ENCODE measurements at places on chromosomes 12 and 14.
A peak's percentile ranks its signal among the peaks of the same experiment; 100 is the strongest.

- DNase-seq = peak; percentile 3
Observed at GRCh38 chr12:111942557-111942956, 70.4 kb downstream of the TMEM116 start.

DNA sequence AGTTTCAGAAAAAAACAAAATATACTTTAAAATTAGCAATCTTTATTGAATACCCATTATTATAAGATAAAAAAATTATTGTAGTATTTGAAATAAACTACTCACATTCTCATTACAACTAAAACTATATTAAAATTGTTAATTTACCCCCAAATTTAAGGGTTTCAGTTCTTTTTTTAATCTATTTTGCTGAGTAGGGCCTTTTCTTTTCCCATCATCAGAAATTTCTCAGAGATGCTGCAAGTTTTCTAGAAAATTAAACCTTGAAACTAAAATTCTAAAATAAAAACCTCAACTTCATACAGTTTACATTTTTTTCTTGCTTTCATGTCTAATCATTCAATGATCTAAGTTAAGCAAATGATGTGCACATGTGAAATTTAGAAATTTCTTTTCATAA lies 10.1 kb downstream of the ARMH4 start:
- DNase-seq = no peak

DNA sequence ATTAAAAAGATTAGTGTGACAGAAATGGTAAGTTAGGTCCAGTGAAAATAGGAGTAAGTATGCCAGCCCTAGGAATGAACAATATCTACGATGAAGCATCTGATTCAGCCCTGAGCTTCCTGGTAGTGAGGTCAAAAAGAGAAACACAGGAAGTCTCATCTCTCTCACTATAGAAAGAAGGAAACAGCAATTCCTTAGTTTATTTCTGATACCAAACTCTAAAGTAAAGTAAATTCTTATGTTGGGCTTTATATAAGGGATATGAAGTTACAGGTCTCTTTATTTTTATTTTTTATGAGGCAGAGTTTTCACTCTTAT lies 76.7 kb upstream of the RFLNA start:
- peak; percentile 45 for DNase-seq

DNA sequence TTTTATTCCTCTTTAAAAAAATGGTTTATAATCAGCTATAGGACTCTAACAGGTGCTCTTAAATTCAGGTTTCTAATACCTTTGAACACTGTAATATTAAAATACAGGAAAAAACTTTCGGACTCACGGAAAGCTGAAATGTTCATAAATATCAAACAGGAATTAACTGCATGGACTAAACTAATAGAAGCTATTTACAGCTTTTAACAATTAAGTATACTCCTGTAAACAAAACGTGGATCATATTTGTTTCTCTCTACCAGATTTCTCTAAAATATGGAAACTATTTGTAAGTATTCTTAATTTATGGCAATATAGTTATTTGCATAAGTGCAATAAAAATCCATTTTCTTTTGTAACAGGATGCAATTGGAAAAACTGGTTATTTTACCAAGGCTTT lies 108.9 kb upstream of the RESF1 start:
- DNase-seq = no peak

DNA sequence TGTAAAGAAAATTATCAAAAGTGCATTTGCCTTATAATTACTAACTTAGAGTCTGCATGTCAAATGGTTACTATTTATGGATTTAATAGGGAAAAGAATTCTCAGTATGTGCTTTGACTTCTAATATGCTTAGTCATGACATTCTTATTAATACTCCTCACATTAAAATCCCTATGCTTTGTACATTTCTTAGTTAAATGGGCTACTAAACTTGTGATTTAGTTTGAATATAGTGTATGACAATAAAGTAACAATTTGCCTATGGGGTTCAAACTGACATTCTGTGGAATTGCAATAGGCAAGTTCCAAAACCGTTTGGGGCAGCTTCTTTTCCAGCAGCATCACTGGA lies 361.9 kb upstream of the TMTC1 start:
- no peak for DNase-seq

DNA sequence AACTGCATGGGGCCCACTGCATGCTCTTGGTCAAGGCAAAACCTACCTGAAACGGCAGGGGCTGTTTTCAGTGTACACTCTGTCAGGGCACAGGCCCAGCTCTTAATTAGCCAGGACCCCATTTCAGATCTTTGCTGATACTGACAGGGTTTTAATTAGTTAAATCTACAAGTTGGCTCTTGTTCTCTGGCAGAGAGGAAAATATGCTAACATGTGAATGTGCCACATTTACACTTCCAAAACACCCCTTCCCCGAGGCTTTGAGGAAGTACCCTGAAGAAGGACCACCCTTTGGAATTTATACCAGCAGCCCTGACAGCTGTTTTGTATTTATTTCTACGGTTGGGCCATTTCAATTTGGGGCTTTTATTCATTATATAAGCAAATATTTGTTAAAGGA lies 66.3 kb downstream of the OTX2 start:
- DNase-seq = no peak

DNA sequence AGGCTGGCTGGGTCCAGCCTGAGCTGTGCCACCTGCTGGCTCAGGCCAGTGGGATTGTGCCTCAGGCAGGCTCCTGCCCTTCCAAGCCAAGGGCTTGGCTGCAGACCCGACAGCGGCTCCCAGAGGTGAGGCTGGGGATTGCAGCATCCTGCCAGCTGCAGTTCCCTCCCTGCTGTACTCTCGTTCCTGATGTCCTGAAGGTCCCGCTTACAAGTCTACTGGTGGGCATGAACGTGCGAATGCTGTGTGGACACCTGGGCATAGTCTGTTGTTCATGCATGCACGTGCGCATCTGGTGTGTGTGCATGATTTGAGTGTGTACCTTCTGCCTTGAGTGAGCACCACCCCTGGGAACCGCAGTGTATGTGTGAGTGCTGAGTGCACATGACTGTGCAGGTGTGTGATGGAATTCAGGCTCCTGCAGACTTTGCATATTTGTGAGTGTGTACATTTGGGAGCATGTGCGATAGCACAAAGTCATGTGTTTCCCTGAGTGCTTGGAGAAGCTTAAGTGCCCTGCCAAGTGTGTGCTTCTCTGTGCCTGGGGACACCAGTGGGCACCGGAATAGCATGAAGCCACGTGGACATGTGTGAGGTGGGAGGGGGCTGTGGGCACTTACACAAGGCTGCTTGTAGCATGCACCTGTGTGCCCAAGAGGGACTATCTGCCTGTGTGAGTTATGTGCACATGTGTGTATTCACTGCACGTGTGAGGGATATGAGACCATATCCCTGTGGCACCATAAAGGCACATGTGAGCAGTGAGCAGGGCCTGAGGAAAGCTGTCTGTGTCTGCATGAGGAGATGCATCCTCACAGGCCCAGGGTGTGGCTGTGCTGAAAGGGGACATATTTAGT lies 19.3 kb upstream of the KRT7 start:
- DNase-seq = peak; percentile 93

- DNase-seq = no peak
Observed at GRCh38 chr12:25979563-25979962, 21.1 kb downstream of the RASSF8 start.

DNA sequence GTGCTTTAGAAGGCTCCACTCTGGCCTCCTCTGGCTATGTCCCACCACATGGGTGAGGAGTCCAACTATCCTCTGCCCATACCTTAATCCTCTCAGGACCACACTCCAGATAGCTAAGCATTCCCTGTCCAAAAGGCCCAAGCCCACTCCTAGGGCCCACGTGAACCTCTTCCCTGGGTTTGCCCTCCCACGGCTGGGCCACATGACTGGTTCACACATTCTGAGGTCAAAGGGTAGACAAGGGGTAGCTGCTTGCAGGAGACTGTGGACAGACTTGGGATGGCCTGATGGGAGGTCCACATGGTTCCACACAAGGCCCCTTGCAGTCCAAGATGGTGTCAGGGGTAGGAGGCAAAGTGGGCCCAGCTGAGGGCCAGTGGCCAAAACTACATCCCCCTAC lies 6.0 kb upstream of the PCK2 start:
- no peak for DNase-seq

- peak; percentile 57 for DNase-seq
Observed at GRCh38 chr12:47139000-47139681, 59.4 kb upstream of the AMIGO2 start.

DNA sequence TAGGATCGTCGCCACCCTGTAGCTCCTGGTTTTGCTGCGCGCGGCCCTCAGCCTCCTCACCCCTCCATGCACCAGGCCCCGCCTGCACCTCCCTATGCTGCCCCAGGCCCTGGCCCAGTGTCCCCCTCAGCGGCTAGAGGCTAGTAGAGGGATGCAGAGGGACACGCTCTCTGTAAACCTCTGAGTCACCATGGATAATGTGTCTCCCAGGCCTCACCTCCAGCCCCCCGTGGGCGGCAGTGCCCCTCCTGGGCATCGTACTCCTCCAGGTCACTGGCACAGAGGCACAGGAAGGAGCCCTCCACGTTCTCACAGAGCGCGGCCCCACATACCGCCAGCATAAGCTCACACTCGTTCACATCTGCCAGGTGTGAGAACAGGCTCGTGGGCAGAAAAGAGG lies 12.3 kb downstream of the ISCA2 start:
- DNase-seq = no peak

GRCh38 chr14:104972301-104973134 lies 5.7 kb downstream of the AHNAK2 start:
- no peak for DNase-seq

GRCh38 chr14:70908935-70909641 lies 1.8 kb downstream of the PCNX1 start:
- no peak for DNase-seq

- DNase-seq = no peak
Observed at GRCh38 chr12:15620741-15621539, 168.2 kb downstream of the EPS8 start.

DNA sequence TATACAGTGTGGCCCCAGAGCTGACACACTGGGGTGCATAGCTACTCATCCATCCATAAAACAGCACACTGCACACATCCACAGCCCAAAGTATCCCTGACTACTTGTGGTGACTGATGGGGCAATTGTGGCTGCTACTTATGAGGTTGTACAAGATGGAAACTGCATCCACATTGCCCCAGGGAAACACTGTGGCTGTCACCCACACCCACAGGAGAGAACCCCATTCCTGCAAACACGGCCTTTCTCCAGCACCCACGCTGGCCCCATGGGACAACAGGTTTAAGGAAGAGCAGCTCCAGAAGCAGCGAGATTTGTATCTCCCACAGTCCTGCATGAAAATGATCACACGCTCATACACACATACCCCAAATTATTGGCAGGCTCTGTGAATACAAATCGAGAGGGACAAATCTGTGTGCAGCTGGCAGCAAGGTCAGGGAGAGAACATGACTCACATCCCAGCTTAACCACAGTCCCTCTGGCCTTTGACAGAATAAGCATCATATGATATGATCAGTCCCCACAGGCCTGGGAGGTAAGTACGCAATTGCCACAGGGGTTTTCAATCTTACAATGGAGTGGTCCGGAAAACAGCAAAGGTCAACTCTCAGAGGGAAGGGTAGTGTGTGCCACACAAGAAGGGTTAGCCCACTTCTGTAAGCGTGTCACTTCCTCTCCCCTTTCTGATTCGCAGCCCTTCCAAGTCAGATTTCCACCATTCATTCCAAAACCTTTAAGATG lies 61.9 kb downstream of the ESR2 start:
- no peak for DNase-seq

DNA sequence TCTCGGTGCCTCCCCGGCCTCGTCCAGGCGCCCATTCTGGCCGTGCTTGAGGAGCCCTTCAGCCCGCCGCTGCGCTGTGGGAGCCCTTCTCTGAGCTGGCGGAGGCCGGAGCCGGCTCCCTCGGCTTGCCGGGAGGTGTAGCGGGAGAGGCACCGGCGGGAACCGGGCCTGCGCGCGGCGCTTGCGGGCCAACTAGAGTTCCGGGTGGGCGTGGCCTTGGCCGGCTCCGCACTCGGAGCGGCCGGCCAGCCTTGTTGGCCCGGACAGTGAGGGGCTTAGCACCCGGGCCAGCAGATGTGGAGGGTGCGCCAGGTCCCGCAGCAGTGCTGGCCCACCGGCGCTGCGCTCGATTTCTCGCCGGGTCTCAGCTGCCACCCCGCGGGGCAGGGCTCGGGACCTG lies 168.7 kb upstream of the RPL10L start:
- DNase-seq = no peak

- no peak for DNase-seq
Observed at GRCh38 chr12:33628087-33628486, 188.5 kb upstream of the SYT10 start.

- no peak for DNase-seq
Observed at GRCh38 chr14:45641541-45641940, 388.5 kb upstream of the MIS18BP1 start.

- no peak for DNase-seq
Observed at GRCh38 chr12:101076921-101077320, 133.1 kb downstream of the SLC5A8 start.

DNA sequence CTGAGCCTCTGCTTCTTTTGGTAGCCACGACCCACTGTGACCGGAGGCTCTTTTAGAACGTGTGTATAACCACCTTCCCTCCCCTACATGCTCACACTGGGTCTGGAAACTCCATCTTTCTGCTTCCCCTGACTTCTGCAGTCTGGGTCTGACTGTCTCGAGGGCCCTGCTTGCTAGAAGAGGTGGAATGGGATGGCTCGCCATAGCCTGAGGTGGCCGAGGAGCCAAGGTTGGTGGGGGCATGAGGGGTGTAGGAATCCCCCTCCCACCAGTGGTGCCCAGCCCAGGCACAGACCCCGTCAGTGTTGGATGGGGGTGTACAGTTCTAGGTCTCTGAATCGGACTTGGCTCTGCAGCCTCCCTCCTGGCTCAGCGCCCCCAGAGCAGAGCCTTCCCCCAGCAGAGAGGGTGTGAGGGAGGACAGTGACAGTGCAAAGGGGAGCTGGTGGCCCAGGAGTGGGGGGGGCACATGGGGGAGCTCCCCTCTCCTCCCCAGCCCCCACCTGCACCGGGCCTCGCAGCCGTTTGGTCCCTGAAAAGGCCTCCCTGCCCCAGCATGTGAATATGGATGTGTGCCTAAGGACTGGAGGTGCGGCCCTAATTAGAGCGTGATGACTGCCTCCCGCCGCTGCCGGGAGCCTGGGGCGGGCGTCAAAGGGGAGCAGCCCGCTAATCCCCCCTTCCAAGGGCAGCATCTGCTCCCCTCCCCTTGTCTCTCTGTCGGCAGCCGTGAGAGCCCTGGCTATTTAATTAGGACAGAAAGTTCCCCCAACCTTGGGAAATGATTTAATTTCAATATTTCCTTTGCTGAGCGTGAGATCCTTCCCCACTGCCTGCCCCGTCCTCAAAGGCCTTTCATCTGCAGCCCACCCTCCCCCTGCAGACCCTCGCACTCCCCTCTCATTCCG lies 196.2 kb upstream of the C14orf180 start:
- DNase-seq = no peak

All from suppressor macrophage (primary cell).